ENCODE measurements at places on chromosomes 3 and 15.

- DNase-seq = no peak
Observed at GRCh38 chr15:69126054-69126469, 34.4 kb upstream of the GLCE start.

DNA sequence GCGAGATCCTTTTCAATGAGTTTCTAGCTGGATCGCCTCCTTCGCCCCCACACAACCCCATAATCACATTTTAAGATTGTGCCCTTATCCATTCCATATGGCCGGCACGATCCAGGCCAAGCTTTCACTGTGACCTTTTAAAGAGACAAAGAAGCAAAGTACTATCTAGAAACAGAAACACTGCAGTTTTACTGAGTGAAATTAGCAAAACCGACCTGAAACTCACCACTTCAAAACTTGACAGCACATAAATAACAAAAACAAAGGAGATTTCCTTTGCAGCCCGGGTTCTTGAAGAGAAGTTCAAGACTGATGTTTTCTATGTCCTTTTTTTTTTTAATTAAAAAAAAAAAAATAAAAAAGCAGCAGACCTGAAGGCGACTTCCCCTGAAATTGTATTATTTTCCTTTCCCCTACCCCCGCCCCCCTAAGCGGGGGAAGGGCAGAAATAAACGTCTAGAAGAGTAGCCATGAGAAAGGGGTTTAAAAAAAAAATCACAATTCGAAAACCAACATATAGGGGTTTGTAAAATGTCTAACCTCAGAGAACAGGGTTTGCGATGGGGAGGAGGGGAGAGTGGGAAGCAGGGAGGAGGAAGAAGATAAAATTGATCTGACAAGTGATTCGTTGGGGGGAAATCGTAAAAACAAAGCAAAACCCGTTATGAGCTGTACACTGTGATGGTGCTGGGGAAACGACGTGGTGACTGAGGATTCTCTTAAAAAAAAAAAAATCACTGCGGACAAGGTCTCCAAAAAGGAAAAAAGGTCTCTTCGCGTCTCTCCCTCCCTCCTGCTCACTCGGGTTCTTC, 1.5 kb downstream of the SATB1 start:
- no peak for DNase-seq

DNA sequence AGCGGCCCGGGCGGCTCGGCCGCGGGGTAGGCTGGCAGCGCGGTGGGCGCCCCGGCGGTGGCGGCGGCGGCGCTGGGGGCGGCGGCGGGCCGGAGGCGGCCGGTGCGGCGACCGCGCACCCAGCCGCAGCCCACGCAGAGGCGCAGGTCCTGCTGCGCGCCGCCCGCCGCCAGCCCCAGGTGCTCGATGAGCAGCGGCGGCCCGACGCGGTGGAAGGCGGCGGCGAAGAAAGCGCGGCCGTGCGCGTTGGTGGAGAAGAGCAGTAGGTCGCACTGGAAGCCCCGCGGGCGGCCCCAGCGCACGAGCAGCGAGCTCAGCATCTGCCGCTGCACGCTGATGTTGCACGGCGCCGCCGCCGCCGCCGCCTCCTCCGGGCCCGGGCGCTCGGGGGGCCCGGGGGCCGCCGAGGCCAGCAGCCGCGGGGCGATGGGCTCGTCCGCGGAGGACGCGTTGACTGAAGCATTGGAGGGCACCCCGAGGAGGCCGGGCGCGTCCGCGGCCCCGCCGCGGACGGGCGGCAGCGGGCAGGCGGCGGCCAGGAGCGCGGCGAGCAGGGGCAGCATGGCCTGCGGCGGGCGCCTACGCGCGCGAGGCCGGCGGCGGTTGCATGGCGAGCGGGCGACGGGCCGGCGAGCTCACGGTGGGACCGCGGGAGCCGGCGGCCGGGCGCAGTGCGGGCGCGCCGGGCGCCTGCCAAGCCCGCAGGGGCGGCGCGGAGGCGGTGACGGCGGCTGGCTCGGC, 452 bp downstream of the TMEM158 start:
- DNase-seq = no peak

GRCh38 chr15:57031605-57032004, 113.2 kb downstream of the TCF12 start:
- DNase-seq = no peak

- DNase-seq = no peak
Observed at GRCh38 chr3:46860017-46860809, 3.0 kb downstream of the MYL3 start.

- DNase-seq = no peak
Observed at GRCh38 chr3:74469151-74469550, 145.3 kb downstream of the CNTN3 start.

- DNase-seq = no peak
Observed at GRCh38 chr3:13569641-13570390, 20.9 kb downstream of the FBLN2 start.

GRCh38 chr3:49018707-49019006, 277 bp upstream of the DALRD3 start:
- no peak for DNase-seq

DNA sequence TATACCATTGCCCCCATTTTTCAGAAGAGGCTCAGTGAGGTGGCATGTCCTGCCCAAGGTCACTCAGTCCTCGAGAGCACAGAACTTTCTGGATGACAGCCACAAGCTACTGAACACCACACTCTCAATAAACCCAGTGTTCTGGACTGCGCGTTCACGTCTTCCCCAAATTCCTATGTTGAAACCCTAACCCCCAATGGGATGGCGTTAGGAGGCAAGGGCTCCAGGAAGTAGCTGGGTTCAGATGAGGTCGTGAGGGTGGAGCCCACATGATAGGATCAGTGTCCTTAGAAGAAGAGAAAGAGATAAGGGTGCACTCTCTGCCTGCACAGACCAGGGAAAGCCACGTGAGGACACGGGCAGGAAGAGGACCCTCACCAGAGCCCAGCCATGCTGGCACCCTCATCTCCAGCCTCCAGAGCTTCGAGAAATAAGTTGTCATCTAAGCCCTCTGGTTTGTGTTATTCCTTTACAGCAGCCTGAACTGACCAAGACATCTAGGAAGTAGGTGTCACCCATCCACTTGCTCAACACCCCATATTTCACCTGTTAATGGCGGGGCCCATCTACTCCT, 324.0 kb downstream of the UACA start:
- no peak for DNase-seq

- no peak for DNase-seq
Observed at GRCh38 chr3:129525341-129525968, 3.0 kb upstream of the RHO start.

DNA sequence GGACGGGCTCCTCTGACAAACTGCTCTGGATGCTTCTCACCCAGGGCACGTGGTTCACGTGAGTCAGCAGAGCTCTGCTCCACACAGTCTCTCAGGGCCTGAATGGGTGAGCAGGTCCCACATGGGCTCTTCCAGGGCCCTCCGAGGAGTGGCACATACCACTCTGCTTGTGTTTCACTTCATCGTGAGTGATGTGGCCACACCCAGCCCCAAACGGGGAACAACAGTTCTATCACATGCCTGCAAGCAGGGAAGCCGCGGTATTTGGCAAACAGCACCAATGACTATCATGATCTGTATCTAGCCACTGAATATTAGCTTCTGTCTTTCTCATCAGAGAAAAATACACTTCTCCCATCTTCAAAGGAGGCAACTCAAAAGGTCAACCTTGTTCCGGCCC, 352.8 kb downstream of the GABRG3 start:
- DNase-seq = no peak

- DNase-seq = no peak
Observed at GRCh38 chr15:42068601-42069000, 25.8 kb downstream of the PLA2G4D start.

DNA sequence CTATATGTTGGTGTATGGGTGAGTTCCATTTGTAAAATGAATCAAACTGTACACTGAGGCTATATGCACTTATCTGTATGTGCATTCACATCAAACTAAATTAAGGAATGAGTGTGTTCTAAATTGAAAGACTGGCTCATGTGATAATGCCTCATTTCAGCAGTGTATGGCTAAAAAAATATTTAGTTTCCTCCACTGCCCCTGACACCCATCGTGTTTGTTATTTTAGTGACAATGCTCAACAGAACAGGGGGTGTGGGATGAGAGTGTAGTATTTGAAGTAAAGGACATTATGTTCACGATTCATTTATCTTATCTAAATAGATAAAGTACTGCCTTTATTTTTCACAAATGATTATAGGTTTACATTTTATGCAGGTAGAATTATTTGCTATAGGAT, 301.1 kb upstream of the ARPP21 start:
- DNase-seq = no peak

DNA sequence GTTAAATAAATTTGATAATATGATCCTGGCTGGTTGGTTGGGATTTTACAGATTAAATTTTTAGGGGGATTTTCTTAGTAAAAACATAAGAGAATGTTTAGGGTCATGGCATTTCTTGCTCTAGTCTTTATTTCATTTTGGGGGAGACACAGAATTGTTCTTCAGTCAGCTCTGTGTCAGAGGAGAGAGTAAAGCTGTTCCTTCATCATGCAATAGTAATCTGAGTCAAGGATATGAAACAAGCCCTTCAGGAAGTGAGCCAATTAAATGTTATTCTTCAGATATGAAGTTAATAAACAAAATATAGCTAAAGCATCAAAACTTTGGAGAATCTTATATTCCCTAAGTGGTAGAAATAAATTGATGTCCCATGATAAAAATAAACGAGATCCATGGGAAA, 22.9 kb upstream of the SLC4A7 start:
- no peak for DNase-seq

DNA sequence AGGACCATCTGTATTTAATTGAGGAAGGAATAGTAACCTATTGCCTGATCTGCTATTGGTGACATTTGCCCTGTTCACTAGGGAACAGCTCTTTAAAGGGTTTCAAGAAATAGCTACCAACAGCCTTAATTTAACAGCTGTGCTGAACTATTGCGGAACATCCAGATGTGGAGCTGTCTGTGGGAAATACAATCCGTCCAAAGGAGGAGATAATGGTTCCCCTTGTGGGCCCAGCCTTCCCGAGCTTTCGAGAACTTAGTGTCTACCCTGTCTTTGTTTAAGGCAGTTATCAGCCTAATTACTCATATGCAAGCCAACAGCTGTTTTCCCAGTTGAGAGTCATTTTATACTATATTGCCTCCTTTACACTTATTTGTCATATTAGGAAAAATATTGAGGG, 398.6 kb downstream of the WDR72 start:
- DNase-seq = no peak

DNA sequence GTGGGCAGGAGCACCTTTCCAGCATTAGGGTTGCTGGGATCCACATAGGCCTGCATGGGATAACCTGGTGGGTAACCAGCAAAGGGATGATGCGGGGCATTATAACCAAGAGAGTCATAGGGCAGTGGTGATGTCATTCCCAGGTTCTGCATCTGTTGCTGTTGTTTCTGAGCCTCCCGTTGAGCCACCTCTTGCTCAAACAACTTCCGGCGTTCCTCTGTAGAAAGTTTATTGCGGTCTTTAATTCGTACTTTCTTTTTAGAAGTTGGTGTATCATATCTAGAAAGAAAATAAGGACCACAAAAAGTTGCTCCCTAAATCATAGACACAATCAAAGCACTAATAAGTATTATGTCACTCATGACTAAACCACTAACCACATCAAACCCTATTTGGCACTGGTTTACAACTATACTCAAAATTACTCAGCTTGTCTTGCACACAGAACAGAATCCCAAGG, 77.8 kb downstream of the NBEAL2 start:
- DNase-seq = no peak

DNA sequence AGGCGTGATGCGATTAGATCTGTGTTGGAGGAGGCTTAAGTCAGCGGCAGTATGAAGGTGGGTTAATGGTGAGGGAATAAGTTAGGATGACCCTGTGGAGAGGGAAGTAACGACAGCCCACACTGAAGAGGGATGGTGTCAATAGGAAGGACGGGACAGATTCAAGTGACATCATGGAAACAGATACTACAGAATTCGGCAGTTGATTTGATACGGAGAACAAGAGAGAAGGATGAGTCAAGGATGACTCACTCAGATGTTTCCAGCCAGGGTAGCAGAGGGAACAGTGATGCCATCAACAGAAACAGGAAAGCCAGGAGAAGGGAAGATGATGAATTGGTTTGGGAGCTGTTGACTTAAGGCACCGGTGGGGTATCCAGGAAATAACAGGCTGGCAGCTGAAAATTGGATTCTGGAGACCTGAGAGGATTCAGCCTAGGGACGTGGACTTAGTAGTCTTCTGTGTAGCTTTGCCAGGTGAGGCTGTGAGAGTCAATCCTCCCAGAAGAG, 38.0 kb downstream of the SHC4 start:
- peak; percentile 63 for DNase-seq

DNA sequence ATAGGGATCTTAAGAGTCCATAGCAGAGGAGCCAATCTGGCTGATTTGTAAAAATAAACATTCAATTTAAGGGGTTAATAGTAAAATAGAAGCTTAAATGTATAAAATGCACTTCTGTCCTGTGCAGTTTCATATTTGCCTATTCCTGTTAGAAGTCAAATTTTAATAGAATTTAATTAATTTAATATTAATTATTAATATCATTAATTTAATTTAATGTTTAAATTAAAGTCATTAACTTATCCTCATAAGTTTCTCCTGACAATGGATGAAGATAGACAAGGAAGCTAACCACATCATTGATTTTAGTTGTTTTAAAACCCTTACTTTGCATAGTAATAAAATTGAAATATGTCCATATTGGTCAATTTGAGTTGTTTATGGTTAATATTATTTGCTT, 1096.2 kb upstream of the EPHA6 start:
- DNase-seq = no peak

DNA sequence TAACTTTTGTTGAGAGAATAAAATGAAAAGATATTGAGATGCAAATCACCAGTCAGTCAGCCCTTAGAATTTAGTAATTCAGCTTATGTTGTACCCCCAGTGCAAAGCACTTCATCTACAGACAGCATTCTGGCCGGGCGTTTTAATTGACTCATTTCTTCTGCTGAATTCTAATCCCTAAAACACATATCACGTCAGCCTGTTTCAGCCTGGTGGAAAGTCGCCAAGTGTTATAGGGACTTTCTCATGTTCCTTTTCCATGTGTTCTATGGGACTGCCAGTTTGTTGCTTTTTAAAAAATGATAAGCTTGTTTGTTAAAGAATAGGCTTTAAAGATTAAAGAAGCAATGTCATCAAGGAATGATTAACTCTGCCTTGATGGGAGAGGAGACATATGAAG, 169.7 kb upstream of the BFSP2 start:
- no peak for DNase-seq

GRCh38 chr15:85541744-85542143, 161.3 kb downstream of the AKAP13 start:
- no peak for DNase-seq

DNA sequence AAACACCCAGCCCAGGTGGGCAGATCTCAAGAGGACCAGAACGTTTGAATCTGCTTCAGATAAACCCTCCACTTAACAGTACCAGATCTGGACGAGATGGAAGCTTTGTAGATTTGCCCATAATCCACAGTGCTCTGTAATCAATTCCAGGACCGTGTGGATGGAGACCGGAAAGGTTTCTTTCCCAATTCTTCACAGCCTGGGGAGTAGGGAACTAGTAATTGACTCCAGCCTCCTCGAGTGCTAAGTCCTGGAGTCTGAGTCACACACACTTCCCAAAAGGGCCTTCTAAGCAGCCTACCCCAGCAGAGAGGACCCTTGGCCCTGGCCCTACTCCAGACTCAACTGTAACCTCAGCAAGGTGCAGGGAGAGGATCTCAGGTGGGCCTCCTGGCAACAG, 56.2 kb upstream of the TSEN2 start:
- DNase-seq = no peak

All from AG09319 (cell line).